ENCODE measurements at places on chromosomes 1 and 21.

DNA sequence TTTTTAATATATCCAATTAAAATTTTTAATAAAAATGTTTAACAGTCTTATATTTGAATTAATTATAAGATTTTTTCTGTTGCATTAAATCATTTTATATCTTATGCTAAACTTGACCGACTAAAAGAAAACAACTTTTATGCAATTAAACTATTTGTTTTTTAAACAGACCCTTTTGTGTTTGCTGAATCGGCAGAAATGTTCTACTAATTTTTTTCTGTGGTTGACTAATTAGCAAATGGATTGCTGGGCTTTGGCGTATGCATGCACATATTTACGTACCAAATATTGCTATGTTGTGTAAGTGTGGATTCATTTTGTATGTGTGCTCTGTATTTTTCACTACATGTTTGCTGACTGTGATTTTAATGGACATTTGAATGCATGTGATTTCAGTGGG is 174.8 kb downstream of the PBX1 start:
- DNase-seq: no peak

DNA sequence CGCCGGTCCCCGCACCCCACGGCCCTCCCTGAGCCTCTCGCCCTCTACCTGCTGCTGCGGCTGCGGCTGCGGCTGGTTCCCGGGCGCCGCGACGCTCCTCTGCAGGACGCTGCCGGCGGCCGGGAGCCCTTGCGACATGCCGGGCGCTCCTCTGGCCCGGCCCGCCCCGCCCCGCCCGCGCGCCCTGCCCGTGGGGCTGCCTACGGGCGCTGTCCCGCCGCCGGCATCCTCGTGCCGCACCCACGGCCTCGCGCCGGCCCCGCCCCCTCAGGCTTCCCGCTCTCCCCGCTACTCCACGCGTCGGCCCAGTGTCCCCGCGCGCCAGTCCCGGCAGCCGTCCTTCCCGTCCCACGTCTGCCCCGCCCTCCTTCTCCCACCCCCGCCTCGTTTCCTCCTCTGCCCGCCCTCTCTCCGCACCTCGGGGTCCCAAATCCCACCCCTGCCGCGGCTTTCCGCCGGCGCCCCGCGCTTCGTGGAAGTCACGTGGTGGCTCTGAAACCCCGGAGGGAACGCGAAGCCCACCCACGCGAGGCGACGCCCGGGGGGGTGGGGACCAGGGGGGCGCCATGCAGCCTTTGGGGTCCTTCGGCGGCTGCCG is at the start of gene BATF3:
TSS of gene BATF3 (minus strand) at position 216 of the 598 bp plus-strand sequence. CDS start at position 138, 78 bp downstream.
- no peak for DNase-seq

DNA sequence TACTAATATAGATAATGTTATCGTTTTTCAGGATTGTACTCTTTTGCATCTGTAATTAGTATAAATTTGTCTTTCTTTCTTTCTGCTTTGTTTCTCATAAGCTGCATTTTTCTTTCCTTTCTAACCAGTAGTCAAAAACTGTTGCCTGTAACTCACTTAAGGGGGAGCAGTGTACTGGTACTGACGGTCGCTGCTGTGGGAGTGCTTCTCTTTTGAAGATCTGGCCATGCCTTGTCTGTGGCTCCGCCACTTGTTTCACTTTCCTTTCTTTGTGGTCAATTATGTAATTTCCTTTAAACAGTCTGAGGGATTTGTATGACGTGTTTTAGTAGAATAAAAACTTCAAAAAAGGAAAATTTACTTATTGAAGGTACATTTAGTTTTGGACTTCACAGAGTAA is 37.0 kb downstream of the MIA3 start:
- DNase-seq: no peak

- no peak for DNase-seq
These were observed 2.1 kb upstream of the GFI1 start for GRCh38 chr1:92488832-92489231.

DNA sequence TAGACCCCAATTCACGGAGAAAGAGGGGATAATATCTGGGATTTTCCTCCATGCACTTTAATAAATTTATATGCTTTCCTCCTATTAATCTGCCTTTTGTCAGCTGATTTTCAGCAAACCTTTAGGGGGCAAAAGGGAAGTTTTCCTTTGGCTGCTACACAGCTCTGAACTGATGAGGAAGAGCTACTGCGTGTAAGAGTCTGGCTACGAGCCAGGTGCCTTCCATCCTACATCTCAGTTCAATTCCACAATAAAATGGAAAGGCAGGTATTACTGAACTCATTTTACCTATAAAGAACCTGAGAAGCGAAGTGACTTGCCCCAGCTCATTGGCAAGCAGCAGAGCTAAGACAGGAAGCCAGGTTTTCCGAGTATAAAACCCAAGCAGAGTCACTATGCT is 28.3 kb upstream of the ZNF326 start:
- no peak for DNase-seq

GRCh38 chr21:35321322-35322200 is 272.5 kb upstream of the RUNX1 start:
- DNase-seq: no peak

GRCh38 chr1:72007312-72007711 is 275.0 kb downstream of the NEGR1 start:
- DNase-seq: no peak

- DNase-seq: no peak
These were observed 110.7 kb downstream of the TNR start for GRCh38 chr1:175632667-175633066.

DNA sequence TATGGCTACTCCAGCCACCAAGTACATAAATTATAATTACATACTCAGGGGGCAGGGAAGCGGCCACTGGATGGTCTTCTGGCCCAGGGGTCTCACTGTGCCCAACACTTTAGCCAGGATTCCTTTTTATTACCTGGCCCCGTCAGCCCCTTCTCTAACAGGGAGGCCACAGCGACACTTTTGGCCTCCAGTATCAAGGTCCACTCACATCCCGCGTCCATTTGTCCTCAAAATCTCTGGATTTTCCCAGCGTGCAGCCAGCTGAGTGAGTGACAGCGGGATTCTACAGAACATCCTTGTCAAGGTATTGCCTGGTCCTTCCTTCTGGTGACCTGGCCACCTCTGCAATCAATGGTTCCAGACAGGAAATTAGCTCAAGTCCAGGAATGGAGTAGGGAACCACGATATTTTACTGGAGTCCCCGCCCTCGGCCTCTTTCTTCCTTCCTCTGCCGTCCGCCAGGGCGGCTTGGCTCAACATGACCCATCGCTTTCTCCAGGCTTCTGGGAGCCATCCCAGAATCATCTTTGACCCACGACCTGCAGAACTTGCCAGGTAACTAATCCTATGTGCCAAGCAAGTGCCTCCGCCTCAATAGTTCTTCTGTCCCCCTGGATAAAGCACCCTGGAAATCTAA is 2.7 kb upstream of the COL6A2 start:
- DNase-seq: no peak

- no peak for DNase-seq
These were observed 11.0 kb downstream of the NHLH2 start for GRCh38 chr1:115829947-115830346.

GRCh38 chr1:28671254-28671780 is 2.7 kb downstream of the GMEB1 start:
- DNase-seq: no peak

DNA sequence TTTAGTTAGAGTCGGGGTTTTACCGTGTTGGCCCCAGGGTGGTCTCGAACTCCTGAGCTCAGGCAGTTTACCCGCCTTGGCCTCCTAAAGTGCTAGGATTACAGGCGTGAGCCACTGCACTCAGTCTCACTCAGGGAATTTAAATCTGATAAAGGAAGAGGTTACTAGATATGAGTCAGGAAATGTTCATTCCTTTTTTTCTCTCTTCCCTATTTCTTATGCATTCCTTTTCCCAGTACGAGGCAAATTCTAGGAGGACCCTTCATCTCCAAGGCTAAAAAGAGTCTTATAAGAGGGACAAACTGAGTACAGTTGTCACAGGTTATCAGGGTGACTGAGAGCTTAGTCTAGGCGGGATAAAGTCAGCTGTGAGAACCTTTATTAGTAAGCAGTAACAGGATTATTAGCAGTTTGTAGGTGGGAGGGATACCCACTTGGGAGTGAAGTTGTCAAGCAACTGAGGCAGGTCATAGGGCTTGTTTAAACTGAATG is 9.1 kb downstream of the MACF1 start:
- DNase-seq: no peak

GRCh38 chr1:106548726-106549125 is 507.7 kb upstream of the PRMT6 start:
- no peak for DNase-seq

GRCh38 chr1:40820251-40820797 is 36.7 kb downstream of the KCNQ4 start:
- no peak for DNase-seq

GRCh38 chr1:58011978-58012377 is 534.5 kb downstream of the OMA1 start:
- DNase-seq: no peak

DNA sequence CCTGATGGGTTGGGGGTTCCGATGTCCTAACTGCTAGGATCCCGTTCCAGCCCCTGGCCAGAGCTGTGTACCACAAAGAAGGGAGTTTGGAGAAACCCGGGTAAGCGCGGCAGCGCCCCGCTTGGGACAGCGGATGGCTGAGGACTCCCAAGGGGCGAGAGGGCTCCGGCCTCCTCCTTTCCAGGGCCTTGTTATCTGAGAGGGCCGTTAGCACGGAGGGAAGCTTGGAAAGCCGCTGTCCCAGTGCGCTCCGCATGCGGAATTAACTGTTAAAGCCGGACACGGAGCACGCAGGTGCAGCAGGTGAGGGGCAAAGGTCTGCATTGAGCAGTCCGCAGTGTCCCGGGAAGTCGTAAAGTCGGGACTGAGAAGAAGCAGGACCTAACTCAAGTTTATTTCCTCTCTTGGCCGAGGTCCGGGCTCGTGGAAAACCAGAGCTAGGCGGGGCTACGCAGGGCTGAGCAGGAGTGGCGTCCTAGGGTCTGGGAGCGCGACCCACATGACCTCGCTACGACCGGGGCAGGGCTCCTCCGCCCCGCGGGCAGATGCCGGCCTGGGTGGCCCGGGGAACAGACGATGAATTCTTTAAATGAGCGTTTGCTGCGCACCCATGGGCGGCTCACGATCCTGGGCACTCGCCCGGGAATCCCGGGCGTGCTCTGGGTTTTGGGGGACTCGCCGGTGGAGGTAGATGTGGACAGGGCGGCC is 4.5 kb downstream of the LHX4 start:
- no peak for DNase-seq

- DNase-seq: no peak
These were observed 6.0 kb upstream of the CD2 start for GRCh38 chr1:116748272-116748671.

All from forelimb muscle (tissue), 1 donor.